DMS53 (cell line): ENCODE measurements at places on chromosomes 6 and 20.
A peak's percentile ranks its signal among the peaks of the same experiment; 100 is the strongest.

- DNase-seq = no peak
These were observed 119.9 kb downstream of the INSM1 start for GRCh38 chr20:20487811-20488210.

GRCh38 chr20:17233626-17234025 lies 6.8 kb downstream of the PCSK2 start:
- no peak for DNase-seq

DNA sequence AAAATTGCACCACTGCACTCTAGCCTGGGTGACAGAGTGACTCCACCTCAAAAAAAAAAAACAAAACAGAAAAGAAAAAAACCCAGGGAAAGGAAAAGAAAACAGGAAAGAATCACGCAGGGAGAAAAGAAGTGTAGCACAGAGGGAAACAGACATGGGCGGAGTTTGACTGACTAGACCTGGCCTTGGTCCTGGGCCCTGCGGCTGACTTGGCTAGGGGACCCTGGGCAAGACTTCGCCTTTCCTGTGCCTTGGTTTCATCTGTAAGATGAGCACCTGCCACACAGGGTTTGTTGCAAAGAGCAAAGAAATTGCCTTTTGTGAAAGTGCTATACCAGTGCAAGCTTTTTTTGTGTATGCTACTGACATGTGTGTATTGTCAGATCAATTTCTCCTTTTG lies 71.3 kb upstream of the KCNG1 start:
- DNase-seq = no peak

DNA sequence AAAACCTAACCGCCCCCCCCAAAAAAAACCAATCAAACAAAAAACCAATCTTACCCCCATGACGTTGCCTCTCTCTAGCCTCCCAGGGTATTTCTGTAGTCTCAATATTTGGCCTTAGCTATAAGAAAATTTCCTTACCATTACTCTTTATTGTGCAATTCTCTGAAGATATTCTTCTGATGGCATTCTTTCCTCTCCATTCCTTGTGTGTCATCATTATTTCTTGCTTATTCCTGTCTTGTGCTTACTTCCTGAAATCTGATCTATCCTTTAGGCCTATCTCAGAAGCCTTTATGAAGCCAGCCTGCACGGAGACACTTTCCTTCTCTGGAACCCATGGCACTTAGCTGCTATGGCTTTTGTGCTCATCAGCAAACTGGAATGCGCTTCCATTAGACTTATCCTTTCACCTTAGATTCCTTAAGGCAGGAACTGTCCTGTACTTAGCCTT lies 65.9 kb upstream of the DDR1 start:
- peak; percentile 52 for DNase-seq

DNA sequence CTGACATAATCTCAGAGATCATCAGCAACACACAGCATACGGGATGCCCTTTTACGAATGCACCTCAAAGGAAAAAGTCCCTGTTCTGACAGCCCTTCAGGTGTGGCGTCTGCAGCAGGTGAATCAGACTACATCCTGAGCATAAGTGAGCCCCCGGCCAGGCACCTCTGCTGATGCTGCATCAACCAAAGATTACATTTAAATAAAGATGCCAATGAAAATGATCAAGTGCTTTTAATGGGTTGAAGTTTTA lies 58.7 kb downstream of the INSM1 start:
- DNase-seq = no peak

- peak; percentile 67 for DNase-seq
These were observed 169.4 kb downstream of the TAF4 start for GRCh38 chr20:61896058-61896961.

- no peak for DNase-seq
These were observed 41.0 kb upstream of the HMGA1 start for GRCh38 chr6:34195726-34196115.

- DNase-seq = no peak
These were observed 263.4 kb downstream of the ARHGAP18 start for GRCh38 chr6:129446272-129447197.

- no peak for DNase-seq
These were observed 47.3 kb upstream of the CLDN20 start for GRCh38 chr6:155216312-155217046.

DNA sequence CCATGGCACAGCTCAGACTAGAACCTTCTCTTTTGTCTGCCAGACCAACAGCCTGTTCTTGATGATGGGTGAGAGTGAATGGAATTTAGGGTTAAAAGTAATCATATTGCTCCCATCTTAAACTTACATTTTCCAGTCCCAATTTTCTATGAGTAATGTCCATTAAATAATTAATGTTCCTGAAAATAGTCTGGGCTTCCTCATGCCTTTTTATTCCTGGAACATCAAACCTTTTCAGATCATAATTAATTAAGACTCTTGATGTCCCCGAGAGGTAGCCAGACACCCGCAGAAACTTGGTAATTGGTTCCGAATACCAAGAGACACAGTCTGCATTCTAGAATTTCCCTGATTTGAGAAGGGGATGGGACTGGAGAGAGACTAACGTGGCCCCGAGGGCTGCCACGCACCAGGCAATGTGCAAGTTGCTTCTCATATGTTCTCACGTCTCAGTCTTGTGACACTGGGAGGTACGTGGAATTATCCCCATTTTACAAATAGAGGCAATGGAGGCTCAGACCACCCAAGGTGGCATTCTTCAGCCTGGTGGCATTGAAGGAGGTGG lies 78.6 kb upstream of the TOX2 start:
- no peak for DNase-seq

GRCh38 chr20:40741507-40742106 lies 52.6 kb upstream of the MAFB start:
- peak; percentile 59 for DNase-seq

- no peak for DNase-seq
These were observed 6.6 kb downstream of the LRP11 start for GRCh38 chr6:149857541-149857940.

DNA sequence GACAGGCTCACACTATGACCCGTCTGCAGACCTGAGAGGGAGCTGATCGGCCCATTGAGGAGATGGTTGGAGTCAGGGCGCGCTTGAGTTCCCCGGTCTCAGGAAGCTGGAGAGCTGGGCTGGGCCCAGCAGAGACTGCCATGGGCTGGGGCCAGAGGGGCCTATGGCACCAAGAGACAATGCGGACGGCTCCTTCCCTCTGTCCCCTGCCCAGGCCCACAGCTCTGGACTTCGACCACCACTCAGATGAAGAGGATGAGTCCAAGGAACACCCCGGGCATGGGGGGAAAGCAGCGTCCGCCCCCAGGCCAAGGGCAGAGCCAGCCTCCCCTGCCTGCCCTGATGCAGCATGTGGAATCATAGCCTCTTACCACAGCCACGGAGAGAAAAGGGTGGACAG lies 40.2 kb upstream of the PHACTR3 start:
- no peak for DNase-seq

- no peak for DNase-seq
These were observed 104.1 kb downstream of the ZFP64 start for GRCh38 chr20:52087471-52087870.

DNA sequence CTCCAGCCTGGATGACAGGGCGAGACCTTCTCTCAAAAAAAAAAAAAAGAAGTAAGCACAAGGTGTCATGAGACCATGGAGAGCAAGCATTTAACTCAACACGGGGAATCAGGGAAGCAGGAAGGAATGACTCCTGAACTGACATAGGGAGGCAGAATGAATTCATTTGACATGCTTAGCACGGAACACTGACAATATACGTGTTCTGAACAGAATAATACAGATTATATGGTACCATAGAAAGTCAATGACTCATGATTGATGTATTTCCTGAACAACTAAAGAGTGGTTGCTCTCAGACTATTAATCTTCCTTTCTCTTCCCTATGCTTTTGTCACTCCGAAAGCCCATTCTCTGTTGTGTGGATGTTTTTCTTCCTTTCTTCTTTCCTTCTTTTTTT lies 20.7 kb upstream of the ASIP start:
- DNase-seq = no peak

DNA sequence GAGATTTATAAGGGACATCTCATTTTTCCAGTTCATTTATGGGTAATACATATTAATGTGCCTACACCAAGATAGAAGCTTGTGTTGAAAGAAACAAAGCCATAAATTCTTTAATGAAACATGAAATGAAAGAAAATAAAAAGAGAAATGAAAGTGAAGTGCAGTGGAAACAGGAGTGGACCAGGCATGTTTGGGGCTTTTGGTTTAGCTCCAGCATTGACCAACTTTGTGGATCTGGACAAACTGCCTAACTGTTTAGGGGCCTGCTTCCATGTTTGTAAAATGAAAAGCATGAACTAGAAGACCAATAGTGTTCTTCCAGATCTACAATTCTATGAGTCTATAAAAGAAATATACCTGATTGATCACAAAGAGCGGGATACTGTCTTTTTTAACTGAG lies 124.9 kb downstream of the GJA10 start:
- no peak for DNase-seq

DNA sequence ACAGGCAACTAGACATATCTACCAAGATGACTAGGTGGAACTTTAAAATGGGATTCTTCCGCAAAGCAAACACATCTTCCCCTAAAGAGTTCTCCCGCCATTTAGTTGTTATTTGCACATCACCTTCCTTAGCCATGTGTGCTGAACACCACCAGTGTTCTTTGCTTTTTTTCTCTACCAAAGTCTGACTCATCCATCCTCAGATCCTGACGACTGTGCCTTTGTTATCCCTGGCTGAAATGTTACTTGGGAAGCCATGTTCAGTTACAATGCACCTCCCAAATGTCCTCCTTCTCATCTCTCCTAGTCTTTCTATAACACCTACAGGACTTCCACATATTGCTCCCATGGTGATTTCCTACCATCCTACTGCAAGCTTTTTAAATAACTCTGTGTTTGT lies 593.5 kb upstream of the ARID1B start:
- DNase-seq = peak; percentile 41

- DNase-seq = no peak
These were observed 61.2 kb upstream of the RNF217 start for GRCh38 chr6:124901084-124901483.

DNA sequence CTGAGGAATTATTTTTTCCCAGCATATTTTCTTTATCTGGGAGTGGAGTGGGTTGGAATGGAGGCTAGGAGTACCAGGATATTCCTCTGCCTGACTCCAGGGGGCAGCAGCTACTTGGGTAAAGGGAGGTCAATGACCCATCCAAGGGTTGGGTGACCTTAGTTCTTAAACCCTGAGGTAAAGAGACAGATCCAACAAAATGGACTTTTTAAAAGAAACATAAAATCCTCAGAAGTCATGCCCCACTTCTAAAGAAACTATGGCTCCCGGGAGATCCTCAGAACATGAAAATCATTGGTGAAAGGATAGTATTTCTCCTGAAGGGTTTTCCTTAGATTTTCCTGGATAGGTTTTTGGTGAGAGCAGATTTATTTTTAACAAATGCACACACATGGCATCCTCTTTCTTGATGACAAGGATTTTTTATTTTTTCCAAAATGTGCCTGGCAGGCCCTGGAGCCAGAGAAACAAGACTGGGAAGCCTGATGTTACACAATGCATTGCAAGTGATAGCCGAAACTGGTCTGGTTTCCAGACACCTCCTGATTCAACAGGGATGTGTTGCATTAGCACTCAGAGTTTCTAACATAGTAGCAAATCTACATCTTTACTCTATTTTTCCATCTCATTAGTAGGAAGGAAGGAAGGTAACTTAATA lies 240.9 kb upstream of the BTBD3 start:
- DNase-seq = peak; percentile 82

- peak; percentile 70 for DNase-seq
These were observed 75.4 kb upstream of the TMEM244 start for GRCh38 chr6:129936329-129937165.

GRCh38 chr6:451847-452246 lies 60.3 kb downstream of the IRF4 start:
- DNase-seq = no peak

GRCh38 chr6:79796197-79796596 lies 151.2 kb downstream of the ELOVL4 start:
- no peak for DNase-seq

DNA sequence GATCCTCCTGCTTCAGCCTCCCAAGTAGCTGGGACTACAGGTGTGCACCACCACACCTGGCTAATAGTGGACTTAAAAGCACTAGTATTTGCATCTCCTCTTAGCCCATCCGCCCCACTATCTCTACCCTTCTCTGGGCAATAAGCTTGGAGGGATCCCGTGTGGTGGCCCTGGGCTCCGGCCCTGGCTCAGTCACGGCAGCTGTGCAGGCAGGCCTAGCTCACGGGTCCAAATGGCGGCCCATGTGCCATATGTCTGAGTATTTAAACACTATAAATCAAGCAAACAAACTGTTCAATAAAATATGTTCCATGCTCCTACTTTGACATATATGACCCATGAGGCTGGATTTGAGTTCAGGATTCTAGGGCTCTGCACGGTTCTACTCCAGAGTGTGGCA lies 118.4 kb downstream of the BANF2 start:
- DNase-seq = no peak

DNA sequence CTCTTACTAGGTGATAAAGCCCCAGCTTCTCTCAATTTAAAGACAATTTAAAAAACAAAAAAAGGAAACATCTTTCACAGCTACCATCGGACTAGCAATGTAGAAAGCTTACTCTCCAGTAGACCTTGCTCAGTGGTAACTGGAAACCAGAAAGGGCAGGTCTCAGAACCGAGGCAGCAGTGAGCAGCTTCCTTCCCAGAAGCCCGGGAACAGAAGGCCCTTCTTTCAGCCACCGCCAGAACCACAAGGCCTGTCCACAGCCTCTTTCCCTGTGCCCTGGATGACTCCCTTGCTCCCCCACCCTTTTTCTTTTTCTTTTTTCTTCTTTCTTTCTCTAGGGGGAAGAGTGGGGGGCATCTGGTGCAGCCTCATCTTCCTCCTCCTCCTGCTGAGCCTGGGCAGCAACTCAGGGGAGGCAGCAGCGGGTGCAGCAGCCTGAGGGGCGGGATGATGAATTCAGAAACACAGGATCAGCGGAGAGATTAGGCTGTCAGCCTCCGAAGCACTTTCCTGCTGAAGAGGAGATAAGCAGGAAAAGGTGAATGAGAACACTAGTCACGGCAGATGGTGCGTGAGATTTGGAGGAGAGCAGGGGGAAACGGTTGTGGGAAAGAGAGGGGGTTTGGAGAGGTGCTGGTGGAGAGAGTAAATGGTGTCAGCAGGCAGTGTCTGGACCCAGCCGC lies 158.5 kb downstream of the ID4 start:
- no peak for DNase-seq

- peak; percentile 46 for DNase-seq
These were observed 46.3 kb downstream of the GOPC start for GRCh38 chr6:117555882-117556498.

DNA sequence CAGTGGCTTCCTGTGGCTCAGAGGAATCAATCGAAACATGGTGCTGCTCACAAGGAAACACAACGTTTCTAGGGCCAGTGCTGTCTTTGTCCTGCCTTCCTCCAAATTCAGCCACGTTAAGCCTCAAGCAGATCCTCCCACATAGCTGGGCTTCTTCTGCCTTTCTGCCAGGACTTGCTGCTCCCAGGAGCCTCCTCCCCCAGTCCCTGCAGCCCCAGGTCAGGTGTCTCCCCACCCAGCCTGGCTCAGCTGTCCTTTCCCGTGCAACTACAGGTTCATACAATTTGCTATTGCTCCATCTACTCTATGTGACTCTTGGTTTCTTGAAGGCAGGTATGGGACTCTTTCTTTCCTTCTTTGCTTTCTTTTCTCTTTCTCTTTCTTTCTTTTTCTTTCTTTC lies 215.3 kb upstream of the RNF24 start:
- no peak for DNase-seq

- no peak for DNase-seq
These were observed 607.8 kb upstream of the ARID1B start for GRCh38 chr6:156169371-156169770.
